Occipital lobe (tissue), 3 donors: ENCODE measurements at places on chromosomes 3 and 15. TPM values are rescaled to one million over a fixed set of nuclear protein-coding genes. Genes with fewer than 3 reads are reported as not detected.
A peak's percentile ranks its signal among the peaks of the same experiment; 100 is the strongest.

DNA sequence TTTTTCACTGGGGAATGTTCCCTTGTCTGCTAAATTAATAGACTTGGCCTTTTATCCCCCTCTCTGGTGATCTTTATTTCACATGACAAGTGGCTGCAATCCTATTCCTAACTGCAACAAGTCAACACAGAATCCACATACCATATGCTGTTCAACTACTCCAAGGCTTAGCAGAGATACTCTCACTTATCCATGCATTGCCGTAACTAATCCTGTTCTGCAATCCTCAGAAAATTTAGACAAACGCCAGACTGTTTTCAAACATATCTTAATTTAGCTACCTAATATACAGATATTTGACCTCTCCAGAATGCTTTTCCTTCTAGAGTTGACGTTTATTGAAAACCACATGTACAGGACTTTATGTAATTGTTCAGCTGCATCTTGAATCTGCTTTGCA is 37.9 kb downstream of the EID1 start:
- no peak for DNase-seq

GRCh38 chr3:39383881-39384664 is 903 bp downstream of the SLC25A38 start:
- no peak for DNase-seq

GRCh38 chr15:78206326-78207109 is 27.8 kb downstream of the ACSBG1 start:
- no peak for DNase-seq

DNA sequence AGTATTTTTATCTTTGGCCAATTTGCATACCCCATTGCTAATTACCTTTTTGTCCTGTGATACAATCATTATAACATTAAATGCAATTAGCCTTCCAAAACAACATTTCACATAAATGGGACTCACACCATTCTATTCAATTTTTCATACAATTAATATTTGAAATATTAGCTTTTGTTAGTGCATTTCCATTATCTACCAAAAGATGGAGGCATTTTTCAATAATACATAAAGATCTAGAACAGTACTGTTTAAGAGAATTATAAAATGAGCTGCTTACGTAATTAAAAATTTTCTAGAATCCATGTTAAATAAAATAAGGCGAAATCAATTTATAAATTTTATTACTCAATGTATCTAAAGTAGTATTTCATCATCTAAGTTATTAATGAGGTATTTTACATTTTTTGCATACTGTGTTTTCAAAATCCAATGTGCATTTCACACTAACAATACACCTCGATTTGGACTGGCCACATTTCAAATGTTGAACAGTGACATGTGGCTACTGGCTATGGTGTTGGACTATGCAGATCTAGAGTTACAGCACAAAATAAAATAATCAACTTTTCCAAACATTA is 74.3 kb downstream of the TJP1 start:
- DNase-seq = no peak

DNA sequence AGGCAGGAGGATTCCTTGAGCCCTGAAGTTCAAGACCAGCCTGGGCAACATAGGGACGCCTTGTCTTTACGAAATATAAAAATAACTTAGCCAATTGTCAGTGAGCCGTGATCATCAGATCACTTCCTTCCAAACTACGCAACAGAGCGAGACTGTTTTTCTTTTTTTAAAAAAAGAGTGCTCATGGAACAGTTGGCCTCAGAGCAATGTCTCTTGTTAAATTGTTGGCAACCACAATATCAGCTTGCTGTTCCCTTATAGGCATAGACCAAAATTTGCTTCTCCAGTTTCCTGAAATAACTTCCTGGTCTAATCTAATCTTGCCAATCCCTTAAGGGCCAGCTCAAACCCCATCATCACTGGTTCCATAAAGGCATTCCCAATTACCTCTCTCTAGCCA is 93.3 kb upstream of the SLC4A7 start:
- DNase-seq = no peak

EXD1 gene
- total RNA-seq = 0.78 TPM

DNA sequence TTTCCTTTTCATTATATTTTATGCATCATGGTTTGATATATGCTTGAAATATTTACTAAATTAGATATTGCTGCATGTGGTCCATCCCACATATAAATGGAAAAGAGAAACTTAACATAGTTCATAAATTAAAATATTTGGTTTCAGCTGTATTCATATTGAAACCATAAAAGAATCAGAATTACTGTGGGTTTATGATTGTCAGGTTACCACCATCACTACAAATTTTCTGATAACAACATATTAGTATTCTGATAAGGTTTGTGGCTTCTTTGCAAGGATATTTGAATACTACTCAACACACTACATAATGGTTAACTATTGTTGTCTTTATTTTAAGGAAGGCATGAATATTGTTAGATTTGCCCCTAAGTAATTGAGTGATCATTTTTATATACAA is 235.5 kb downstream of the UBE2E2 start:
- DNase-seq = no peak

- no peak for DNase-seq
Measured at GRCh38 chr15:41934843-41935242, 37.5 kb downstream of the EHD4 start.

- DNase-seq = no peak
Measured at GRCh38 chr3:88362428-88362827, 212.7 kb downstream of the C3orf38 start.

GRCh38 chr15:32870240-32871033 is 152.6 kb downstream of the GREM1 start:
- DNase-seq = no peak

DNA sequence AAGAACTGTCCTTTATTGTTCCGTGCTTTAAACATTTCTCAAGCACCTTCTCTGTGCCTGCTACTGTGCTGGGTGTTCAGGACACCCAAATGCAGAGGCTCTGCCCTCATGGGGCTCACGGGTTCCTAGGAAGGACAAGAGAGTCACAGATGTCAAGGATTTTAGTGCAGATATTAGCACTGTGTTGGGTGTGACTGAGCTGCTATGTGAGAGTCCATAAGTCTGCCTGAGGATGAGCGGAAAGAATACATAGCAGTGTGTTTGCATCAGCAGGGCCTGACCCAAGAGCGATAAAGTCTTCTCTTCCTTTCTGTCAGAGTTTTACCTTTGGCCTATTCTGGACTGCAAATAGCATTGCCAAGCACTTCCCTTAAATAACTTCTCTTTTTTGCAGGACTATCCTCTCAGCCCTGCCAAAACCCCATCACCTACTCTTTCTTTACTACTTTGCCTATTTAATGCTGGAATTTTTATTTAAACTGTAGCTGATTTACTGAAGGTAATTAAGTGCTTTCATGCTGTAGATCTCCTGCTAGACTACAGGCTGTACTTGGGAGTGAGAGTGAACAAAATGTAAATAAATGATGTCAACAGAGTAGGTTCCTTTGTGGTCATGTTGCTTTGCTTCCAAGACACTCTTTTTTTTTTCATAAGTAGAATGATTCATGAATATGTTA is 459.4 kb upstream of the TPRG1 start:
- DNase-seq = no peak

GRCh38 chr3:42742259-42742658 is 30.8 kb downstream of the CCDC13 start:
- DNase-seq = no peak

GRCh38 chr3:111725706-111726105 is 130.6 kb upstream of the ZBED2 start:
- no peak for DNase-seq

MAP6D1 gene
- total RNA-seq = 4.5 TPM

- no peak for DNase-seq
Measured at GRCh38 chr3:88148651-88149050, 1.1 kb upstream of the C3orf38 start.

TMEM42 gene
- 6.9 TPM for total RNA-seq

DNA sequence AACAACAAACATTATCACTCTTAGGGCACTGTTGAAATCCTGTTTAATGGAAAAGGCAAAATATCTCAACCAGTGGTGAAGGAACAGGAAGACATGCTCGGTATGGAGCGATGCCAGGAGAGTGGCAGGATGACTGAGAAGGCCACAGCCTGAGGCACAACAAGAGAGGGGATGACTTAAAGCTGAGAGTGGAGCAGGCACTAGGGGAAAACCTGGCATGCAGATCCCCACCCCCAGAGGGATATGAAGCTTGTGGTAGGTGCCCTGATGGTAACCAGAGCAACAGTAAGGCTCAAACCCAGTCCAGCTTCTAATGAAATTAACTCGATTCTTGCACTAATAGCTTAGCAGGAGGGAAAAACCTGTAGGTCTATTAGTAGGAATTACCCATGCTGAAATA is 40.4 kb downstream of the LYSMD4 start:
- DNase-seq = no peak

ST8SIA2 gene
- total RNA-seq = 81.6 TPM

TM4SF4 gene
- total RNA-seq = not detected

DNA sequence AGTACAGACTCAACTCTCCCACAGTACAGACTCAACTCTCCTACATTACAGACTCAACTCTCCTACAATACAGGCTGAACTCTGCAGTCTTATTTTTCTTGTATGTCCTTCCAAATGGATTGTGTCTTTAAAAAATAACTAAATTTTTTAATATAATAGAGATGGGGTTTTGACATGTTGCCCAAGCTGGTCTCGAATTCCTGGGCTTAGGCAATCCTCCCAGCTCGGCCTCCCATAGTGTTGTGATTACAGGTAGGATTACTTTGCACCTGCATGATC is 31.2 kb upstream of the UBXN7 start:
- no peak for DNase-seq

DNA sequence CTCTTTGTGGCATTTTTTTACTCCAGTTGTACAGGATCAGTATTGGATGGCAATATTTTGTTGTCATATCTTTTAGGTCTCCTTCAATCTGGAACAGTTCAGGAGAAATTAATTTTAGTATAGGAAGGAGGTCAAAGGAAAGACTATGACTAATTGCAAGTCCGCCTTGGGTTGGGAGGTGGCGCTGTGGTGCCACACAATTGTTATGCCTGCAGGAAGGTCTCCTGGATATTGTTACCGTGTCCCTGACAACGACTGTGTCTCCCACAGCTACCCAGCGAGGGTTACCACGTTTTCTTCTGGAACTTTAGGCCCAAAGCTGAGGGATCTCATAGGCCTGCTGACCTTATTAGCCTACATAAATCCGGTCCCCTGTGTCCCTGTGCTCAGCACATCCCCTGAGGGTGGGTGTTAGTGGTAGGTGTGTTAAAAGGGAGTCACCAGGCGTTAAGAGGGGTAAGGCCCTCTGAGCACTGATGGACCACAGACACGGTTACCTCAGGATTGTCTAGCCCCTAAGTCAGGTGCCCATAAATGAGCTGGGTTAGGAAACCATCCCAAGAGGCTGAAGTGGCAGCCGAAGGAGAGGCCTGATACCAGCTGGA is 31.5 kb downstream of the KCNAB1 start:
- DNase-seq = peak; percentile 26

ACAP2 gene
- total RNA-seq = 199 TPM

GRCh38 chr3:11452312-11452711 is 180.1 kb downstream of the ATG7 start:
- DNase-seq = no peak

DNA sequence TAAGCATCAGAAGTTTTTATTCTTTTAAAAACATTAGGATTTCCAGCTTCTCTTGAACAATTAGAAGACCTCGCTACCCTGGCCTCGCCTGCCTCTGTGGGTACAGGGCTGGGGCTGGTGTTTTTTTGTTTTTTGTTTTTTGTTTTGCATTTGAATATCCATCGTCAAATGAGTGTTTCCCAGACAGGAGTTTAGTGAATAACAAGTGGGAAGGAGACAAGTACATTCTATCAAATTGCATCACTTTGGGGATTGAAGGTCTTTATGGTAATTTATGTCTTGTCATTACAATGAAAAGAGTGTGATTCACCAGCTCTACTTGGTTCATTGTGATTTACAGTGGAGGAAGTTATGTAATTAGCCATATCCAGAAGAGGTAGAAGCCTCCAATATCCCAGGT is 161.1 kb upstream of the UBE2E1 start:
- DNase-seq = no peak

RARB gene
- total RNA-seq = 13.4 TPM

DNA sequence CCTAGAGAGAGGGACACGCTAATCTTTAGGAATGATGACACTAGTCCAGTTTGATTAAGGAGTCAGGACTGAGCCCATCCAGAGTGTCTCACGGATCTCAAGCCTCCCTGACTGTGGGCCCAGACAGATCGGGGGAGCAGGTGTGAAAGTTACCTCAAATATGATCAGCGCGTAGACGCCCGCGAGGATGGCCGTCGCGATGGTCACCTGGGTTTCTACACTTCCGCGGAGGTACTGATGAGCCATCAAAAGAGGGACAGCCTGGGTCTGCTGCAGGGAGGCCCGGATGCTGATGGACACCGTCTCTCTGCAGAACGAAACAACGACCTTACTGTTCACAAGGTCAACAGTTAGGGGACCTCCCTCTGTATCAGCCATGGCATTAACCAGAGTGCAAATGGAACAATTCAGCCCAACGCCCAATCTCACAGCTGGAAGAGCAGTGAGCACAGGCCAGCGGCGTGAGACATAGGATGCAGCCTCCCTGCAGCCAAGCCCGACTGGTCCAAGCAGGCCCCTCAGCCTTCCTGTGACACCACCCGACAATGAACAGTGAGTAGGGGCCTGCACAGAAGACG is 84.4 kb downstream of the OCA2 start:
- DNase-seq = no peak

ALG1L2 gene
- 0.62 TPM for total RNA-seq
